NCI-H748 treated with DMSO at 0.1 percent for 48 hours (cell line): ENCODE measurements at places on chromosomes 11 and 22.

DNA sequence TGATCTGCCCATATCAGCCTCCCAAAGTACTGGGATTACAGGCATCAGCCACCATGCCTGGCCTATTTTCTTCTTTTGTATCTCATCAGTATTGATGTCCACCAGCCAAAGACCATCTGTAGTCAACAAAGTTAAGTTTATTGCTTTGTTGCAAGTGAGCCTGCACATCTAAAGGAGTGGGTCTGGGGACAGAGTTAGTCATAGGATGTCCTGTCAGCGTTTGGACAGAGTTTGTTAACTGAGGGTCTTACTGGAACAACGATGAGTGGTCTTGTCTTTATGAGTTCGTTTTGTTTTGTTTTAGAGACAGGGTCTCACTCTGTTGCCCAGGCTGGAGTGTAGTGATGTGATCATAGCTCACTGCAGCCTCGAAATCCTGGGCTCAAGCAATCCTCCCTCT lies 40.6 kb upstream of the SEPTIN5 start:
- DNase-seq, result no peak

DNA sequence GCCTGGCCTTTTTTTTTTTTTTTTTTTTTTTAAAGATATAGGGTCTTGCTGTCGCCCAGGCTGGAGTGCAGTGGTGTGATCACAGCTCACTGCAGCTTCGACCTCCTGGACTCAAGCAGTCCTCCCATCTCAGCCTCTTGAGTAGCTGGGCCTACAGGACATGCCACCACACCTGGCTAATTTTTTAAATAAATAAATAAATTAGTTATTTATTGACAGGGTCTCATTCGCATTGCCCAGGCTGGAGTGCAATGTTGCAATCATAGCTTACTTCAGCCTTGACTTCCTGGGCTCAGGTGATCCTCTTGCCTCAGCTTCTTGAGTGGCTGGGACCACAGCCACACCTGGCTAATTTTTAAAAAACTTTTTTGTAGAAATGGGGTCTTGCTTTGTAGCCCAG lies 10.5 kb downstream of the AP2A2 start:
- DNase-seq, result no peak

DNA sequence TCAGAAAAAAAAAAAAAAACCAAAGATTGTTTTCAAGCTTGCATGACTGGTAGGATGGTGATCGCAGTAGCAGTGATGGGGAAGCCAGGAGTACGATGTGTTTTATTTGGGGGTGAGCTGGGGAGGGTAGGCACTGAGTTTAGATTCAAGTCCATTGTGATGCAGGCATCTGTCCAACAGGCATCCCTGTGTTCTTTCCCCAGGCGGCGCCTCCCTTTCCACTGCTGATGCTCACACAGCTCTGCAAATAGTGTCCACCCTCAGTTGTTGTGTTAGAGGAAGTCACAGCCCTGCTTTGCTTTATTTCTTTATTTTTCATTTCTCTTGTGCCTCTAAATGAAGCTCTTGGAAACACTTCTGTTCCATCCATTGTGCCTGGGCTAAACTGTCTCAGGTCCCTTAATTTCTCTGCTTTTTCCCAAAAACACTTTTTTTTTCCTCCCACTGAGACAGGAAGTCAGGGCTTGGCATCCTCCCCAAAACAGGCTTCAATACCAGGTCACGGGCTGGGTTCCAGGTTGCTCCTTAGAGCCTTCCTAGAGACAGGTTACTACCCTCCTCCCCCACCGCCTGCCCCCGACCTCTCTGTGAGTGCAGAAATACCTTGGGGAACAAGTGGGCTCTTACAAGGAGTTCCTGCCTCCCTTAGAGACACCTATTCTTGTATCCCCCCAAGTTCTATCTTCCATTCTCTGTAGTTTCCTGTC lies 38.6 kb upstream of the HSPA8 start:
- no peak for DNase-seq

DNA sequence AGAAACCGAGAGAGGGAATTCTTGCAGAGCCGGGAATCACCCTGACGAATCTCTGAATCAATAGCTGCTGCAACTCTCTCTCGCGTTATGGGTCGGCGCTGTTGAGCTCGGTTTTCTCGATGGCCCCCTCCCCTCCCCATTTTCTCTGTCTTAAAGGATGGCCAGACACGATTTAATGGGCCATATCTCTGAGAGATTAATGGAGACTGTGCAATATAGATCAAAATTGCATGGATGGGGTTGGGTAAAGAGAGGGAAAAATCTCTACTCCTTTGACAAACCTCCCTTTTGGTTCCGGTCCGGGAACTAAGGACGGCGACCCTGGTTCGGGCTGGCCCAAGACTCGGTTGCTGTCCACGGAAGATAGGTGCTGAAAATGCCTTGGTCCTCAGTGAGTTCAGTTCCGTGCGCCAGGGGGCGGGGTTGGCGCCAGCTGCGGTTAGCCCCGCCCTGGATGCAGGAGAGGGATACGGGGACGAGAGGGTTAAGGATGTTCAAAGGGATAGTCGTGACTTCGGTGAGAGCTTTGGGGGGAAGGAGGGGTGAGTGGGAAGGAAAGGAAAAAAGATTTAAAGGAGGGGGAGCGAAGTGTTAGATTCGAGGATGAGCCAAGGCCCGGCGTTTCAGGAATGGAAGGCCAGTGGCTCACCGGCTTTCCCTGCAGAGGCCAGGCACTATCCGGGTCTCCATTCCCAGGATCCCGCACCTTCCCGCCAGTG lies 103.6 kb upstream of the HSD17B12 start:
- peak; percentile 22 for DNase-seq

GRCh38 chr11:113182288-113182687 lies 132.1 kb upstream of the TTC12 start:
- no peak for DNase-seq

GRCh38 chr11:119103793-119104192 lies 2.1 kb upstream of the DPAGT1 start:
- DNase-seq, result no peak

DNA sequence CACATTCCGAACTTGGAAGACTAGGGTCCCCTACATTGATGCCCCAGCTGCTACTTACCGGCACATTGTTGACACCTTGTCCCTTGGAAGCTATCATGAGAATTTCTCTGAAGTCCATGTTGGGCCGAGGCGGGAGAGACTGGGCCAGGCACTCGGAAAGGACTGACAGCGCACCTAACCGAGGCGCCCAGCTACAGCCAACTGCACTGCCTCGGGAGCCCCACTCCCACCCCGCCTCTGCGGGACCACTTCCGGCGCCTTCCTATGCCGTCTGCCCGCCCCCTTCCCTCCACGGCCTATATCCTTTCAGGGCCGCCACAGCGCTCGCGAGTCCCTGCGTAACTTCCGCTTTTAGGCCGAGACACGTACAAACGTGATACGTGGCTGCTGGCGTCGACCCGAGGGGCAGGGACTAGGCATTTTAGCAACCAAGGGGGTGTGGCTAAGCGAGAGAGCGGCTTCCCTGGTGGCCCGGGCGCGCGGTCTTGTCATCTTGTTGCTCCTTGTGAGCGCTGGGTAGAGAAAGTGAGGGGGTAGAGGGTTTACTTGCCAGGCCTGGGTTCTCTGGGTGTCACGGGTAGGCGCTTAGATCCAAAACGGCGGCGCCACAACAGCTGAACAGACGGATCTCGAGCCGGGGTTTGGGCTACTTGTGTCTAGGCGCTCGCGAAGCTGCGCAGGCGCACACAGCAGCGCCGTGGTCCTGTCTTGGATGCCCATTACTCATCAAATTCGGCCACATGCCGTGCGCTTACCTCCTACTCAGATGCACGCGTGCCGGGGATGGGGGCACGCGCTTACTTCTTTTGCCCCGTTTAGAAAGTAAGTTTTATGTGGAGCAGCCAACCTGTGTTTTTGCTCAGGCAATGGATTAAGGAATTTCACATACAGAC lies at the start of gene SPTY2D1:
SPTY2D1 (minus strand) TSS at position 203 of the 893 bp plus-strand sequence; CDS start at position 118, 85 bp downstream.
- DNase-seq, result peak; percentile 94

DNA sequence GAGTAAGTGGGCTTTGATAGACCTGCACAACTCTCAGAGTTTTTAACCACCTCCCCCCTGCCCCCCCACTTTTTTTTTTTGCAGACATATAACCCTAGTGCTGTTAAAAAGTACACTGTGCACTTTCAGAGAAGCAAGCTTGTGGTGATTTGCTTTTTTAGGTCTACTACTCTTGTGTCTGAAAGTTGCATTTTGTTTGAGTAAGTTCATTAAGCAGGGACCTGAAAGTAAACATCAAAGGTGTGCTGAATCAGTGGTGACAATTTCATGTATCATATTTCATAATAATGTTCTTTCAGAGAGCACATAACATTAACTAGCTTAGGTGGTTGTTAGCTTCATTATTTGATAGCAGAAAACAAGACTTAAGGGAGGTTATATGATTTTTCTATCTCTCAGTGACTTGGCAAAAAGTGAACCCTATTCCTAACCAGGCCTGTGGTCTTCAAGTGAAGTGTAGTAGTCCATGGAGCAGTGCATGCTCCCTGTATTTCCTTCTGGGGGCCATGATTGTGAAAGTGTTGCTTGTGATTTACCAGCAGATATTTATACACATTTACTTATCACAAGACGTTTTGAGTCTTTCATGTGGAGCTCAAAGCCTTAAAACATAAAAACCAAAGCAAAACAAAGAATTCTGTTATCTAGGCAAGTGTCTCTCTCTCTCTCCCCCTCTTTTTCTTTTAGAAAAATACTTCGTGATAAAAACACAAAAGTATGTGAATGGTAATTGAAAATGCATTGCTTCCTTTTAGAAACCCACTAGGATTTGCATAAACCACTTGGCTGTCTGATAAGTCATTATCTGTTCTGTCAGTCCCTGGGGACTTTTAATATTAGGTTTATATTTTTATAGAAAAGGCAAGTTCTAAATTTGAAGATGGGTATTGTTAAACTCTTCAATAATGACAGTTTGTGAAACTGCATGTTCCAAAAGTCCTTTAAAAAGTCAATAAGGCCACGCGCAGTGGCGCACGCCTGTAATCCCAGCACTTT lies 7.5 kb upstream of the RAG2 start:
- no peak for DNase-seq

DNA sequence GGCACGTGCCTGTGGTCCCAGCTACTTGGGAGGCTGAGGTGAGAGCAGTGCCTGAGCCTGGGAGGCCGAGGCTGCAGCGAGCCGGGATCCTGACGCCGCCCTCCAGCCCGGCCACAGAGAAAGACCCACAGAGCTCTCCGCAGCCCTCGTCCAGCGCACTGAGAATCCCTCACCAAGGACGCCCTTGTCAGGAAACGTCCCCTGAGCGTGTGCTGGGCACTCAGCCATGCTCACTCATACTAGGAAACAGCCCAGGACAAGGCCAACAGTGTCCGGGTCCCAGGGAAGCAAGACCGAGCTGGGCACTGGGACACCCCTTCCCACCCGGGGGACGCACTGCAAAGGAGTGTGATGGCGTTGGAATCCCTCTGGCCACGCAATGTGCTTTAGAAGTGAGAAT lies 14.5 kb downstream of the DEAF1 start:
- no peak for DNase-seq

DNA sequence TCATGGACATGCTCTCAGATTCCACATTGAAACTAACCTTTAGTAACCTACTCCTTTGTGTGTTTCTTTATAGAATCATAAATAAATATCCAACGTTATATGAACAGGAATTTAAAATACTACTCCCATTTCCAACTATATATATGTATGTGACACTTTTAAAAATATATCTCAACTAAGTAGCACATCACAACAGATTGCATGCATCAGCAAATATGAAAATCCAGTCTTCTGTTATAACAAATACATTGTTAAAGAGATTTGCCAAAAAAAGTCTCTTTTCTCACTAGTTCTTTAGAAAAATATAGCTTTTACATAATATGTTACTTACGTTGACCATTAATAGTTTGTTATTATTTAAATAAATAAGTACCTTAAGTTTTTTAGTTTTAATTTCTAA lies 1608.6 kb upstream of the RAG2 start:
- DNase-seq, result no peak

- DNase-seq, result no peak
These were observed 267.0 kb downstream of the TBC1D22A start for GRCh38 chr22:47029244-47030074.

- no peak for DNase-seq
These were observed 7.6 kb upstream of the PGA3 start for GRCh38 chr11:61195719-61196118.

DNA sequence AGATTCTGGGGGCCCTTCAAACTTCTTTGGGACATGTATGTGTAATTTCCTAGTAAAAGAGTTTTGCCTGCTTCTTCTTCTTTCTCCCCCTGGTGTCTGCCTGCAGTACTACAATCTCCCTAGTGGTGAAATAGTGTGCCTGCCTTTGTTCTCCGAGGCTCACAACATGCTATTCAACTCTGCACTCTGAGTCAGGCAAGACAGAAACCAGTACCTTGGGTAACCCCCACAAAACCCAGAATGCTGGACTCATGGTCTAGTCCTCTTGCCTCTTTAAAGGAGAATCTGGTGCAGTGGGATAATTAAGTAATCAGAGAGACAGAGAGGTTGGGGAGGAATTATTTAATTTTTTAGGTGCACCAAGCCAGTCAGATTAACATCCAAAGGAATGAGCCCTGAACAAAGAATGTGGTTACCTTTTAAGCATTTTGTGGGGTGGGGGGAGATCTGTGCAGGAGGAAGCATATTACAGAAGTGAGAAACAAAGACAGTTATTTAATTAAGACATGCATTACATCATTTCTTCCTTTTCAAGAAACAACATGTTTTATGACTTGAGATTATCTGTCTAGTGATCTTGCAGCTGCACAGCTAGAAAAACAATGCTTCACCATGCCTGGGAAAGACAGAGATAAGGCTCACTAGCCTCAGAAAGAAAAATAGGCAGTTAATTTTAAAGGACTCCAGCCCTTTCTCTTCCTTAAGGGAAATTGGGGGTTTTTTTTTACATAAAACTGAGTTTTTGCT lies 11.0 kb upstream of the MS4A6A start:
- peak; percentile 4 for DNase-seq

DNA sequence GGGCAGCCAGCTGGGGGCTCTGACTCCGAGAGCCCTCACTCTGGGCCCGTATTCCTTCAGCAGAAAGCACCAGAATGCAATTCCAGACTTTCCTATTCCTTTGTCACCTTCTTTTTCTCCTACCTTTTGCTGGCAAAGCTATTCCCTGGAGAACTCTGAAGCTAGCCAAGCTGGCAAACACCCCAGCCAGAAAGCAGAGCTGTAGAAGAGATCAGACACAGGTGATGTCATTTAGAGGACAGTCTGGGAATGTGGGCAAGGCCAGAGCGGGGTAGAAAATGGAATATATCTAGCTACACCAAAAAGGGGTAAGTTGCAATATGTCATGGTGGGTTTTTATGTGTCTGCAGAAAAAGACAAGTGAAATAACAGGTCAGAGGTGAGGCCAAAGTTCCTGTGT lies 205.1 kb downstream of the NXPE2 start:
- DNase-seq, result no peak

DNA sequence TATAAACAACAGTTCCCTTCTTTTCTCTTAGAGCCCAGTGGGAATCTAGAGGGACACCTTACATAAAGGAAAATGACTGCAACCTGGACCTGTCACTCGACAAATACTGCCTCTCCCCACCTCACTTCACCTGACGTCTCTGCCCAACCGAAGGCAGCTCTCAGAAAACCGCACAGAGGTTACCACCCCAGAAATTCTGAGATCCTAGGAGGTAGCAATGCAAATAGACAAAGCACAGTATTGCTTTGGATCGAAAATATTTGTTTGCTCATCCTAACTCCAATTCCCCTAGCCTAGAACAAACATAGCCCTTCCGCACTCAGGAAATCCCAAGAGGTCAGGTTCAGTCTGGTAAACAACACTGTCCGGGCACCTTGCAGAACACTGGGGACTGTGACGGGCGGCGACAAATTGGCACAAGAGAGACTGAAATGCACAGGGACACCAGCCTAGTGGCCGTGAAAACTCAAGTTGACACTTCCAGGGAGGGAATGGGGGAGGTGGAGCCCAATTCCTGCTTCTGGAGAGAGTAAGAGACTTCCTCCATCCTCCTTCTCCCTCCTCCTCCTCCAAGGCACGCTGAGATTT lies 420 bp upstream of the TRIM44 start:
- peak; percentile 96 for DNase-seq

- DNase-seq, result no peak
These were observed 53.8 kb upstream of the DRD2 start for GRCh38 chr11:113528982-113529381.
